ENCODE measurements at places on chromosomes 5 and 9.

- DNase-seq = no peak
These were observed 12.9 kb downstream of the SFXN1 start for GRCh38 chr5:175491223-175491622.

GRCh38 chr9:108547411-108548135 is 308.2 kb downstream of the ACTL7B start:
- DNase-seq = no peak

- no peak for DNase-seq
These were observed 4.3 kb downstream of the ATP6V1G1 start for GRCh38 chr9:114591849-114592248.

DNA sequence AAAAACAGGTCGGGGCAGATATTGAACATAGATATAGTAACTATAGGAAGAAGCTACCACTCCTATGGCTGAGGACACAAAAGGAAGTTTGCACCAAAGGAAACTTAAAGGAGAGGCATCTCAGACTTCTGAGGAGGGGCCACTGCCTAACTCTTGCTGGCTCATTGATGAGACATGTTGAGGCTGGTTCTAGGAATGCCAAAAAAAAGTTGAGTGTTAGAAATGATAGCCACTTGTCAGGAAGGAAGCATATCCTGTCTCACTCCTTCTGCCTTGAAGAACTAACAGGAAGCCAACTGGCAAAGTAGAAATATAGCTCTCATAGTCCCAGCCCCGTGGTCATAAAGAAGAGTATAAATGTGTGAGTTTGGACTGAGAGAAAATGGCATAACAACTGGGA is 23.3 kb upstream of the STOM start:
- no peak for DNase-seq

GRCh38 chr5:147361441-147362175 is 126.8 kb downstream of the STK32A start:
- DNase-seq = no peak

- no peak for DNase-seq
These were observed 17.5 kb downstream of the PIK3R1 start for GRCh38 chr5:68233075-68233474.

GRCh38 chr5:159855476-159856191 is 60.6 kb upstream of the ADRA1B start:
- no peak for DNase-seq

DNA sequence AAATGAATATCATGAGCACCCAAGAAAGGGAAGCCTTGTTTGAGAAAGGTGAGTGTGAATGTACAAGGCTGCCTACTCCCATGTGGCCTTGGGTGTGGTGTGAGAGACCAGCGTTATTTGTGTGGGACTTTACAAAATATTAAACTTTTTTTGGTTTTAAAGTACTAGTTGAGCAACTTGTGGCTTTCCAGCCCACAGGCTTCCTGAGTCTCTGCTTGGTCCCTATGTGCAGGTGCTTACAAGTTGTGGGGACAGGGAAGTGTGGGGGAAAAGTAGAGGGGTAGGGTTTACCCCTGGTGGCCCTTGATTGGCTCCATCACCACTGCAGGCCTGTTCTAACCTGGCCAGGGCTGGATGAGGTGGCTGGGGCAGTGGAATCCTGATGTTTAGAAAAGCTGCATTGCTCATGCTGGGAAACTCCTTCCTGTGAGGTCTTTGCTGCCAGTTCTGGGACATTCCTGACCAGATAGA is 19.7 kb downstream of the PTTG1 start:
- no peak for DNase-seq

- no peak for DNase-seq
These were observed 62.5 kb upstream of the PTPN3 start for GRCh38 chr9:109560470-109561132.

- no peak for DNase-seq
These were observed 58.4 kb downstream of the DAPK1 start for GRCh38 chr9:87556039-87556438.

DNA sequence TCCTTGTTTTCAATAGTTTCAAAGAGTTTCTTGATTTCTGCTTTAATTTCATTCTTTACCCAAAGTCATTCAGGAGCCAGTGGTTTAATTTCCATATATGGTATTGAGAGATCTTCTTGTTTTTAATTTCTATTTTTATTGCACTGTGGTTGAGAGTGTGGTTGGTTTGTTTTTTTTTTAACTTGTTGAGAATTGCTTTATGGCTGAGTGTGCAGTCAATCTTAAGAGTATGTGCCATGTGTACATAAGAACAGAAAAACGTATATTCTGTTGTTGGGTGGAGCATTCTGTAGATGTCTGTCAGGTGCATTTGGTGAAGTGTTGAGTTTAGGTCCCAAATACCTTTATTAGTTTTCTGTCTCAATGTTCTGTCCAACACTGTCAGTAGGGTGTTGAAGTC is 26.7 kb upstream of the IPPK start:
- DNase-seq = no peak

DNA sequence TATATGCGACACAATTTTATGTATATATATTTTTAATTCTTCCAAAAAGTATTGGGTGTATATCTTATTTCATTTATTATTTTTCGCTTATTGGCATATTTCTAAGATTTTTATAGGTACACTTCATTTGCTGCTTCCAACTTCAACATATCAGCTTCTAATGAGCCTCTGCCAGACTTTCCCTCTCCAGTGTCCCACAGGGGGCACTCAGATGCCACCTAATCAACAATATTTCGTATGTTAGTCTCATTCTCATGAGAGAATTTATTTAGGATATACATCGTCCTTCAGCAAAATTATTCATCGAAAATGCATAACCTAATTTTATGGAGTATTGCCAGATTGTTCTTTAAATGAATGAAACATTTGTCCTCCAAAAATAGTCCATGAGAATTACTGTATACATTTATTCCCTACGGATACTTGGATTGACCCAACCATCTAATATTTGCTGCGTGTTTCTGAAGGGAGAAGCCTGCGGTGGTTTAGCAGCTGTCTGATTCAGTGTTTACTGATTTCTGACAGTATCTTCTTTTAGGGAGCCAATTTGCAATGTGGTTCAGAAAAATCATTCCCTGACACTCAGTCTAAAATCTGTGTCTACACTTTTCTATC is 100.6 kb upstream of the SELENOP start:
- DNase-seq = peak; percentile 61

- DNase-seq = no peak
These were observed 29.6 kb upstream of the MLLT3 start for GRCh38 chr9:20651939-20652338.

GRCh38 chr9:27506981-27507380 is 17.1 kb upstream of the IFNK start:
- no peak for DNase-seq

DNA sequence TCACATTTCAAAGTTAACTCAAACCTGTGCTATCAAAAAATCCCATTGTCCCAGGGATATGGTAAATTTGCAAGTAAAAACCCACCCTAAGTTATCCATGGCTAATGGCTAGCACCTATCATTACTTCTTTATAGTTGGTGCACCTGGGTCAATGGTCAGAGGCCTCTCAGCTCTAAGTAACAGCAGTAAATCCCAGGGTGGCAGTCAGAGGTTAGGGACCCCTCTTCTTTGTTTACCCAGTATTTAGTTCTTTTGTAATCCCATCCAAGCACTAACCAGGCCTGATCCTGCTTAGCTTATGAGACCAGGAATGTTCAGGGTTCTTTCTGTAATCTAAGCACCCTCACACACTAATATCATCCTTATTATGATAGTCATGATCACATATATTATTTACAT is 52.1 kb upstream of the WWC1 start:
- no peak for DNase-seq

- DNase-seq = no peak
These were observed 140.3 kb downstream of the MAT2B start for GRCh38 chr5:163645421-163646416.

DNA sequence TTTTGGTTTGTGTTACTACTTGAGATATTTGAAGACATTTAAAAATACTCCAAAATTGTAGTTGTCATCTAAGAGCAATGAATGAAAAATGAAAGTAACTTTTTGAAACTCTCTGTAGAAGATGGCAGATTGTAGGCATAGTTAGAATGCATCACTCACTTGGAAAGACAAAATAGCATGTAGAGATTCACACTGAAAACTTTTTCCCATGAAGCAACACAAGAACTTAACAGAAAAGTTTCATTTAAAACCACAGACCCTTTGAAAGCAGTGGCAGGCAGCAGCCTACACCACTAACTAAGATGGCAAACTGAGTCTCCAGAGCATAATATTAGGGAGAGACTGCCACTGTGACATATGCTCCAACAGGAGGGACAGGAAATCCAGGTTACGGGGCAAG is 18.9 kb upstream of the FAM174A start:
- DNase-seq = no peak

- no peak for DNase-seq
These were observed 377.0 kb upstream of the RIOK2 start for GRCh38 chr5:97559827-97560598.

DNA sequence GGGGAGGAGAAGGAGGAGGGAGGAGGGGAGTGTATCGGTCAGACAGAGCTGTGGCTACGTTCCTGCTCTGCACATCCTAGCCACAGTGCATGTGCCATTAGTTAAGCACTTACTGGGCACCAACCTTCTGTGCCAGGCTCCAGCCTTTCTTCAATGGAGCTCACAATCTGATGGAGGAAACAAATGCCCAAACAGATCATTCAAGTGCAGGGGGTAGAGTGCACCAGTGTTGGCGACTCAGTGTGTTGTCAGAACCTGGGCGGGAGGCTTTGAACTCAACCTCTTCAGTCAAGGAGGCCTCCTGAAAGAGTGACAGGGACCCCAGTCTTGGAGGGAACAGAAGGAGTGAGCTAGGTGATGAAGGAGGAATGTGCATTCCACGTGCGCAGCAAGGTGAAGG is 51.9 kb upstream of the SHB start:
- no peak for DNase-seq

- no peak for DNase-seq
These were observed 606.5 kb upstream of the ADAMTS16 start for GRCh38 chr5:4533457-4534105.

DNA sequence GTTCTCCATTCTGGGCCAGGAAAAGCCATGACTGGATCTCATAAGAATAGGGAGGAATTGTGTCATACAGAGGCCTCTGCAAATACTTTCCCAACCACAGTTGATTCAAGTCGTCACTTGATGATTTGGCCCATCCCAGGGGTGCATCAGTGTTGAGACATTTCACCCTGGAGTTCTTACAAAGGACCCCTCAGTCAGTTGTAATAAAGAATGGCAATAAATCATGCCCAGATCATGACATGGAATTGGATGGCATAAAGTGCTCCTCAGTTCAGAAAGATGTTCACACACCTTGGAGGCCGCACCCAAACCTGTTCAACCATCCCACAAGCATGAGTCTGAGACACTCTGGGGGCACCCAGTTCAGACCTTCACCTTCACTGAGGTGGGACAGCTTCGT is 168.1 kb downstream of the NR3C1 start:
- no peak for DNase-seq

GRCh38 chr9:98210435-98210834 is 18.0 kb upstream of the CORO2A start:
- no peak for DNase-seq

DNA sequence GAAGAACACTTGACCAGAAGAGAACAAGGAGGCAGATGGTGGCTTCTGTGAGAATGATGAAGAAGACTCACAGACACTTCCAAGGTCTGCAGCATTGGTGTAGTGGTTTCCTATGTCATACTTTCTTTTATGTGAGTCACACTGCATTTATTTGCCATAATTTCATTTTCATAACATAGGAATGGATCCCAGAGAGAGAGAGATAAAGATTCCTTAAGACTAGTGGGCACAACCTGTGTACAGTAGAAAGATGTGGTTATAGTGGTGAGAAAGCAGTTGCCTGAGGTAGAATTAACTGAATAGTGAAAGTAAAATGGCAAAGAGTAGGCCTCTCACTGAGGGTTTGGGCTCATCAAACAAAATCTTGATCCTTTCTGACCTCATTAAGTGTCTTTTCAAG is 7.6 kb upstream of the CCDC152 start:
- no peak for DNase-seq

GRCh38 chr5:135718151-135718550 is 116.3 kb upstream of the SLC25A48 start:
- DNase-seq = no peak

- no peak for DNase-seq
These were observed 445.0 kb upstream of the TRPC7 start for GRCh38 chr5:136810261-136810801.

DNA sequence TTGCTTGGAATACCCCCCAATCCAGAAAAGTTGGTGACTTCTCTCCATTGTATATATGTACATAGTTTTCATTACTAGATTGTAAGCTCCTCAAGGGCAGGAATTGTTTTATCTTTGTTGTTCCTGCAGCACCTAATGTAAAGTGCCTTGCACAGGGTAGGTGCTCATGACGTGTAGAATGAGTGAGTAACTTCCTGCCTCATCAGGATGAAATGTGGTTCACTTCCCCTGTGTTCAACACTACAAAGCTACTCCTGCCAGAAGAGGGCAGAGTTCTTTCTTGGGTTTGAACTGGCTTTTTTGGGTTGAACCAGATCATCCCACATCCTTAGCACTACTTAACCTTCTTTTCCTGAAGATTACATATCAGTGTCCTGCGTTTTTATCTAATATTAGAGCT is 23.9 kb downstream of the GTF3C4 start:
- peak; percentile 15 for DNase-seq

DNA sequence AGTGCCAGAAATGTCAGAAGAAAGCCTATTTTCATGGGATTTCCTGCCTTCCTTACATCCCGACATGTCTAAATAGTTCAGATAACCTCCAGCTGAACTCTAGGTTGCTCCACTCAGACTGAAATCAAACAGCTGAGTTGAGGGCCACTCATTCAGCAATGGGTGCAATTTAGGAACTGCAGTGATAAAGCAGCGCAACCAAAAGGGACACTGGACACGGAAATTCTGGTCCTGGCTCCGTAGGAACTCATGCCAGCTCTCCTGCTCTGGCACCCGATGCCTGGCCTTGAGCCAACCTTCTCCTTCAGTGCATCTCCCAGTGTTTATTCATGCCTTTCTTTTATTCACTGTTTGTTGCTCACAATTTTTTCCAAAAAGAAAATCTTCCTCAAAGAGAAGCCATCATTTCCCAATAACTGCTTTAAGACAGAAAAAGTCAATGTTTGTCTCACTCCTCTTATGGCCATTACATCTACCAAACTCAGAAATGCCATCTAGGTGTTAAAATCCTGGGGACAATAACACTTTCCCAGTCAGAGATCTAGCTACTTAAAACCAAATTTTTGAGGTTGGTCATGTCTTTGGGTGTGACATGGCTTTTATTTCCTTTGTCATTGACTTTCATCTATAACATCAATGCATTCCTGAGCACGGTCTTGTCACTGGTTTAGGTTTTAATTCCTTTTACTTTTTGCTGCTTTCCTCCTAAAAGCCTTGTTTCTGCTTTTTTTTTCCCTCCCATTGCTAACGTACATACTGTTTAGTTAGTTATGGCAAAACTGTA is 126.9 kb downstream of the PDE4D start:
- no peak for DNase-seq

DNA sequence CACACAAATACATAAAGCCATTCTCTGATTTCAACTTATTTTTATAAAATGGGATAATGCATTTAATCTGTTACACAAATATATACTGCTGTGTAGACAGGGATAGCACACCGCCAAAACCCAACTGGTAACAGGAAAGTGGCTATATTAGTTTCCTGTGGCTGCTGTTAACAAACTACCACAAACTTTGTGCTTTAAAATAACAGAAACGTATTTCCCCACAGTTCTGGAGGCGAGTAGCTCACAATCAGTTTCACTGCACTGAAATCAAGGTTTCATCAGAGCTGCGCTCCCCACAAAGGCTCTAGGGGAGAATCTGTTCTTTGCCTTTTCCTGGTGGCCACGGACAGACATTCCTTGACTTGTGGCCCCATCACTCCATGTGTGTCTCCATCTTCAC is 94.0 kb downstream of the MLLT3 start:
- no peak for DNase-seq
